HL-60 (cell line): ENCODE measurements at places on chromosomes 3 and 15.

- DNase-seq: no peak
Measured at GRCh38 chr3:3305841-3306240, 126.3 kb upstream of the CRBN start.

DNA sequence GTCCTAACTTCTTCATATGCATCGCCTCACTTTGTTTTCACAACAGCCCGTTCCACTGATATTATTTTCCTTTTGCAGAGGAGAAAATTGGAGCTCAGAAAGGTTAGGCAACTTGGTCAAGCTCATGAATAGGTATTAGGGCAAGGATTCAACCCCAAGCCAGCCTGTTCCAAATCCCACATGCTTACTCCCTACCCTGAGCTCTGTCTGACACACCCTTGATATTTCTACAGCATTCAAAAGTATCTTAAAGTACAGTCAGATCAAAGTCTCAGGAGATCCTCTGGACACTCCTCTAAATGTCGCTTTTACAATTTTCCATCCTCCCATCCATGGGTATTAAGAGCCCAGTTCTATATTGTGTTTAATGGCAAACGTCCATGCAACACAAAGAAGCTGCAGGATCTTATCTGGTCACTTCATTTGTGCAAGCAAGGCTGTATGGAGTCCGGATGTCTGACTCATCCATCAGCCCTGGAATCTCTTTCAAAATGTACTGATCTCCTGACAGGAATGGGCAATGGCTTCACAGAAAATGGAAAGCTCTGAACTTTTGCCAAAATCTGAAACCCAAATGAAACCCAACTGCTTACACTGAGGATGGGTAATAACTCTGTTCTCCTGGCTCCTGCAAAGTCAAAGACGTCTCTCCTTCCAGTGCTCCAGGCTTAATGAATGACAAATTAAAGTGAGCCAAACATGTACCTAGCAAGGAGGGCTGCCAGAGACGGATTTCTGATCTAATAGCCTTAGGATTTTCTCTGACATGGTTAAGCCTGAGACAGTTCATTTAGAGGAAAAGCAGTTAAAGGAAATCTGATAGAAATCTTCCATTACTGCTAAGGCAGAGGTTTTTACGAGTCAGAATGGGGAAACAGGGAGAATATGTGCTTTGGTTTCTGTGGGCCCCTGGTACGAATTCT is 230.9 kb upstream of the RORA start:
- no peak for DNase-seq

DNA sequence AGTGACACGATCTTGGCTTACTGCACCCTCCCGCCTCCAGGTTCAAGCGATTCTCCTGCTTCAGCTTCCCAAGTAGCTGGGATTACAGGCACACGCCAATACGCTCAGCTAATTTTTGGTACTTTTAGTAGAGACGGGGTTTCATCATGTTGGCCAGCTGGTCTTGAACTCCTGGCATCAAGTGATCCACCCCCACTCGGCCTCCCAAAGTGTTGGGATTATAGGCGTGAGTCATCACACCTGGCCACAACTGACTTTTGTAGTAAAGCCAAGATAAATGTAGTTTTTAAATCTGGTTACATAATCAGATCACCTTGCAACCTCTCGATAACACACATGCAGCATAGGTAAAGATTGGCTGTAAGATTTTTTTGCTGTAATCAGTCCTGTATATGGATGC is 657.5 kb upstream of the DPPA4 start:
- DNase-seq: no peak

DNA sequence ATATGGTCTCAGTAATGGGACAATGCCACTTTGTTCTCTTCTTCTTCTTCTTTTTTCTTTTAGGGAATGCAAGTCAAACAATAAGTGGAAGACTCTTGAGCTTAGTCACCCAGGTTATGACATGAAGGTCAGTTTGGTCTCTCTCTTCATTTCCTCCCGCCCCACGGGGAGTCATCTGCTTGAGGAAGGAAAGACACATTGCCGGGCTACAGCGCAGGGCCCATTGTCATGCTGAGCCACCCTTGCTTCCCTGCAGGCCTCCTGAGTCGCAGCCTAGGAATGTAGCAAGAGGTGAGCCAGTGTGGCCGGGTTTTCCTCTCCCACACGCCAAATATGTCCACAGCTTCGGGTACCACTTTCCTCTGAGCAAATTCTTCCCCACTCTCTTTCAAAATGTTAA is 47.6 kb downstream of the RAP2B start:
- peak; percentile 65 for DNase-seq

GRCh38 chr3:104909721-104910120 is 457.0 kb upstream of the ALCAM start:
- no peak for DNase-seq

DNA sequence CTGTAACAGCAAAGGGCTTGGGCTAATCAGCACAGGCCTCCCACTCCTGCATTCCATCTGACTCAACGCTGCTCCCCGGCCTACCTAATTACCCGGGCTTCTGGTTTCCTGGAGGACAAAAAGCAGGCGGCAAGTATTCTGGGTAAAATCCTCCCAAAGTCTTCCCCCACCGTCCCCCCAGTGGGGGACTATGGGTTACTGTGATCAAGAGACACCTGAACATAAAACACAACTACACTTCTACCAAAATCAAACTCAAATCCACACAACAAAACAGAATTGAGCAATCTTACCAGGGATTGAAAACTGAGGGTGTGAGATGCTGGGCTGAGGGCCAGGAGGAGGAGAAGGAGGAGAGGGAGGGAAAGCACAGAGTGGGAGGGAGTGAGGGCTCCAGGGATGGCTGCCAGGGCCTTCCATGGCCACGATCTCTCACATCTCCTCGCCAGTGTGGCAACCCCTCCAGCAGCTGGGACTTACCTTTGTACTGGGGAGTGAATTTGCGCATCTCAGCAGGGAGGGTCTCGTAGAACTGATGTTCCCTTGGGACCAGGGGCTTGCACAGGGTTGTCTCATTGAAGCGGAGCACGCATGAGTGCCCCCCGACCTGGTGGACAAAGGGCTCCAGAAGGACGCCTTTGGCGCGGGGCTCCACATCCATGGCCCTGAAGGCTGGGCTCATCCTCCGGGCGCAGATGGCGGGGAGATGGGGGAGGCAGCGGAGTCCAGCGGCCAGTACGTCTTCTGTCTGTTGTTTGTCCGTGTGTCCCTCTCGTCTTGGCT is 9.1 kb upstream of the NCKIPSD start:
- no peak for DNase-seq

DNA sequence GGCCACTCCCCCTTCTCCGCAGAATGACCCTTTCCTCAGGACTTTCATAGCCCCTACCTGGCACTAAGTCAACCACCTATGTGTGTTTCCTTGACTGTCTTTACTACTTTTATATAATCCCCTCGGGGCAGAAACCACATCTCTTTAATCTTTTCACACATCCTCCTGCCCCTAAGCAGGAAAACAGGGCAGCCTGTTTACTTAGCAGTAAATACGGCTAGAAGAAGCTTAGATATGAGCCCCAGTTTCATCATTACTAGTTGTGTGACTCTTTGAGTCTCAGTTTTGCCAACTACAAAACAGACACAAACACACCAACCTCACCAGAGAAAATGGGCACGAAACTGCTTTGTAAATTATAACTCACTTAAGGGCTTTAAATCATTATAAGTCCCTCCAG is 98.3 kb downstream of the CYP19A1 start:
- no peak for DNase-seq

- no peak for DNase-seq
Measured at GRCh38 chr3:71369701-71370391, 213.7 kb downstream of the FOXP1 start.

- DNase-seq: no peak
Measured at GRCh38 chr3:162612991-162613390, 1116.4 kb downstream of the OTOL1 start.

DNA sequence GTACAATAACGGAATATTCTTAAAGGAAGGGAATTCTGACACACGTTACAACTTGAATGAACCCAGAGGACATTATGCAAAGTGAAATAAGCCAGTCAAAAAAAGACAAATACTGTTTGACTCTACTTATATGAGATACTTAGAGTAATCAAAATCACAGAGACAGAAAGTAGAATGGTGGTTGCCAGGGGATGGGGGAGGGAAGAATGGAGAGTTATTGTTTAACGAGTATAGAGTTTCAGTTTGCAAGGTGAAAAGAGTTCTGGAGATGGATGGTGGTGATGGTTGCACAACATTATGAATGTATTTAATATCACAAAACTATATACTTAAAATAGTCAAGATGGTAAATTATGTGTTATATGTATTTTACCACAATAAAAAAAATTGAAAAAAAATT is 112.9 kb upstream of the ARHGEF3 start:
- DNase-seq: no peak

DNA sequence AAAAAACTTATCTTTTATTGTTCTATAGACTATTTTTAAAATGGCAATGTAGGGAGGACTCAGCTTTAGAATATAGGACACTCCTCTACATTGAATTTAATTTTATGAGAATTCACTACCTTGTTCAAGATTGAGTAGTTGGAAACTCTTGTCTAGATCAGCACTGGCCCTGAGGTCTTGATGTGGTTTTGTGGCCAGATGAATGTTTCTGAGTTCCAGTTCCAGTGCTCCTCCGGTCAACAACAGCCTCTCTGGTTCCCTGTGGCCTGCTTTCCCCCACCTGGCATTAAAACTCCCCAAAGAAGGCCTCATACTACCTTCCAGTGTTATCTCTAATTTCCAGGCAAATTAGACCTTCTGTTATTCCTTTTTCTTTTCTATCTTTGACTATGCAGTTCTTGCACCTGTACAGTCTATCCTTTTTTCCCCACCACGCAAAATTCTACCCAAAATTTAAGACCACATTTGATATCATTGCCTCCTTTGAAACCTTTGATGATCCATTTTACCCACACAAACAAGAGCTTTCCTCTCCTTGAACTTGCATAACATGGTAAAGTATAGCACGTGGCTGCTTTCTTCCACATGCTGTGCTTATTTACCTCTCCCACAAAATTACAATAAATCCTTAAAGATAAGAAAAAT is 9.6 kb upstream of the ANP32A start:
- DNase-seq: no peak

DNA sequence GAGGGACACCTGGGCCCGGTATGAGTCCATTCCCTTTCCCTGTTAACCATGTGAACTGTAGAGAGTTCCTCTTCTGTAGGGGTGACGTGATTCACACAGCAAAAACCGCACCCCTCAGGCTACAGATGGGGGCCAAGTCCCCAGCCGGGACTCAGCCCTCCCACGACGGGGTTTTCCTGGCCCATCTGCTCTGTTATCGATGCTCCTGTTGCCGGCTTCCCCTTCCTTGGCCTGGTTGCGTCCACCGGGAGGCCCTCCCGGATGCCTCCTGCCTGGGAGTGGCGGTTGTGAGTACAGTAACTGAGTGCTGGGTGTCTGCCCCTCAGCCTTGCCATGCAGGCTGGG is 817 bp upstream of the PLXNA1 start:
- DNase-seq: peak; percentile 43

DNA sequence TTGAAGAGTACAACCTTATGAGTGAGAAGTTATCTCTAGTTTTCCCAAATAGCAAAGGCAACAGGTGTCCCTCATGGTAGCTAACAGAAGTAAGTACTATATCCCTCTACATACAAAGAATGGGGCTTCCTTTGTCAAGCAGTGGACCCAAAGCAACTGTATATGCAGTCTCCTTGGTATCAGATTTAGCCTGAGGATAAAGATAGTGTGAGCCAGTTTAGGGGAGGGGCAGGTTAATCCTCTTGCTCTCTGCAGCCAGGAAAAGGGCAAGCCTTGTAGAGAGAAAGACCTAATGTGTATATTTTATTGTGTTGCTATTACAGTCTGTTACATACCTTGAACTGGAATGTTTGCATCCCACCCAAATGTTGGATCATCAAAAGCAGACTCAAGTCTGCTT is 117.9 kb upstream of the COL8A1 start:
- no peak for DNase-seq

DNA sequence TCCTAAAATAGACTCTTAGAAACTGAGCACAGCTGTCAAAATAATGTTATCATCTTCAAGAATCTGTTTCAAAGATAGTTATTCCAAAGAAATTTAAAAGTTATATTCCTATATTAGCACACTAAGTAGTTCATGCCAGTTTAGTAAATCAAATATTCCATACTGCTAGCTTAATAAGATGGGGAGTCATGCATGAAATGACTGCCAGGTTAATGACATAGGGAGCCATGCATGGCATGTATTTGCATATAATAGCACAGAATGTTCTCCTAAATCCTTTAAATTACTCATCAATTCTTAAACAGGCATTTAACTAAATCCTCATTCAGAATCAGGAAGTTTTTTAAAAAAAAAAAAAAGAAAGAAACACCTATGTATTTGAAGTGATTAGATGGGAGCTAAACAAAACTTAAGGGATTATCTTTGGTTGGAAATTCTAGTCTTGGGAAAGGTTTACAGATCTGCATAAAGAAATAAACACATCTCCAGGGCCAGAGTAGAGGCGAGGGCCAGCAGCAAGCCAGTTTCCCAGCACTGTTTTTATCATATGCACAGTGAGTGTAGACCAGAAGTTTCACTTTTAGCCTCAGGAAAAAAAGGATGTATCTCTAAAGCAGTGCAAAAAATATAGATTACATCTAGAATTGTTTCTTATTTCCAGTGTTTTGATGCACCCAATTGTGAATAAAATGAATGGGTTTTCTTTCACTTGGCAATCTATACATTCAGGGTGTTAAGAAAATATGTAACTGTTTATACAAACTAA is 366.4 kb upstream of the AGTR1 start:
- no peak for DNase-seq

- DNase-seq: no peak
Measured at GRCh38 chr3:78858174-78858573, 909.6 kb downstream of the ROBO1 start.

GRCh38 chr3:106255870-106256248 is 387.0 kb upstream of the CBLB start:
- DNase-seq: no peak

DNA sequence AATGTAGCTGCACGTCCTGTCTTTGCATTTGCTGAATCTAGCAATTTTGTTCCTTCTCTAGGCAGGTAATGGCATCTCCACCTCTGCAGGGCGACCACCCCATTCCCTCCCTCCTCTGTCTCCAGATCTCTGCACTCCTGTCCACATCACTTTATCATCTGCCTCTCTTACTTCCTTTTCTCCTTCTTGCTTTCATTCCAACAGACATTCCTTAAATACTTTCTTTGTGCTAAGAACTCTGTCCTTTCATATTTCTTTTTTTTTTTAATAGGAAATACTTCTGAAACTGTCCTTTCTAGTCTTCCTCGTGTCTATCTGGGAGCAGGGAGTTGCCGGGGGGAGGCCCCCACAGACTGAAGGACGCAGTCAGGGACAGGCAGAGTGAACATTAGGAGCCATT is 7.2 kb downstream of the ITIH3 start:
- no peak for DNase-seq

GRCh38 chr15:65805019-65805745 is 13.1 kb upstream of the DENND4A start:
- no peak for DNase-seq

- DNase-seq: no peak
Measured at GRCh38 chr3:152392272-152392880, 123.6 kb downstream of the MBNL1 start.
